ENCODE measurements at places on chromosomes 3 and 15.
A peak's percentile ranks its signal among the peaks of the same experiment; 100 is the strongest.

- no peaks in the 10 kb centered on the region for H3K27me3 ChIP-seq
- H3K4me3 ChIP-seq: no peak overlapping the region
- H3K4me1 ChIP-seq: no peaks in the 10 kb centered on the region
- H3K27ac ChIP-seq: no peak overlapping the region
- DNase-seq: no peak
Observed at GRCh38 chr3:129521611-129522010, 6.8 kb upstream of the RHO start.

DNA sequence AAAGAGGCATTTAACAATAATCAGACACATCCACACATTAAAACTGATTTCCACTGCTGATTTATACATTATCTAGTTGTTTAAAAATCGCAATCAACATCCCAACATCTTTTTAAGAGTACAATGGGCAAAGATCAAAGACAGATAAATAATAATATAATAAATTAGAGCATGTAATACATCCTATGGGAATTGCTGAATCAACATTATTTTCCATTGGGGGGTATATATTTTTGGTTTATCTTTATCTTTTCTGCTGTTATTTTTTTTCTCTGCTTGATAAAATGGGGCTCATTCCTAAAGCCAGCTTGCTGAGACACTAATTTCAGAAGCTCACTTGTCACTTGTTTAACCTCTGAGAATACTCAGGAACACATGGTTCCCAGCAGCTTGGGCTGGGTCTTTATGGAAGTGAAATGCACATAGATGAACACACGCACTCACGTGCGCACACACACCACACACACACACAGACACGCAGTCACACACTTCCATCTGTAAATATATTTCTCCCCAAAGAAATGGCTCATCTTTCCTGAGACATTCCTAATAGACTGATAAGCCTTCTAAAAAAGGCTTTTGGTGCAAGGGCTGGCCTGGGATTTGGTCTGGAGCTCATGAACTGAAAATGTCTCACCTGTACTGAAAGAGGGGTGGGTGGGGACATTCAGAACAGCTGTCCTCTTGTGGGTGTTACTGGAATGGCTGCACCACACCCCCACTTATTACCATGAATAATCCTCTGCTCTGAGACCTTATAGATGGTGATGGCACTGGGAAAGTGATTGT, 3.5 kb upstream of the PPIB start:
- no peaks in the 10 kb centered on the region for H3K27me3 ChIP-seq
- DNase-seq: no peak
- peaks cover 2% of the 10 kb centered on the region for H3K4me1 ChIP-seq
- H3K27ac ChIP-seq: no peak overlapping the region
- H3K36me3 ChIP-seq: no peaks in the 10 kb centered on the region

- H3K27me3 ChIP-seq: no peaks in the 10 kb centered on the region
- H3K4me1 ChIP-seq: no peaks in the 10 kb centered on the region
- no peak for DNase-seq
- H3K36me3 ChIP-seq: no peaks in the 10 kb centered on the region
- no peak overlapping the region for H3K4me3 ChIP-seq
Observed at GRCh38 chr15:72912996-72913395, 129.4 kb upstream of the ADPGK start.

- no peak overlapping the region for H3K4me3 ChIP-seq
- H3K27me3 ChIP-seq: no peaks in the 10 kb centered on the region
- no peaks in the 10 kb centered on the region for H3K4me1 ChIP-seq
- no peaks in the 10 kb centered on the region for H3K36me3 ChIP-seq
Observed at GRCh38 chr3:162538906-162539305, 1042.3 kb downstream of the OTOL1 start.

GRCh38 chr3:156513619-156514018, 41.3 kb downstream of the SSR3 start:
- H3K27me3 ChIP-seq: no peaks in the 10 kb centered on the region
- H3K27ac ChIP-seq: no peak overlapping the region
- no peak for DNase-seq
- H3K4me3 ChIP-seq: no peak overlapping the region
- H3K36me3 ChIP-seq: no peaks in the 10 kb centered on the region
- no peaks in the 10 kb centered on the region for H3K4me1 ChIP-seq

DNA sequence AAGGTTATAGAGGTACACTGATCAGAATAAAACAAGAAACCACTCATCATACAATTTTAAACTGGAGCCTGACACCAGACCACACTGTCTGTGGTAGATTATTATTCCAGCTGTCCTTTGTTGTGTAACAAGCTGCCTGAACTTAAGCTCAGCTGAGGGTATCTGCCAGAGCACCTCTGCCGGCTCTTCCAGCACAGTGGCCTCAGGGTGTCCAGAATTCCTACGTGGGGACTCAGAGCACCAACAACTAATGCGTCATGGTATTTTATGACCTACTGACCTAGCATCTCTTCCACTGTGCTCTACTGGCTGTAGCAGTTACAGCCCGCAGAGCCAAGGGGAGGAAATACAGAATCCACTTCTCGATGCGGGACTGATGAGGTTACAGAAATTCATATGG, 15.6 kb upstream of the RAF1 start:
- H3K4me3 ChIP-seq: no peak overlapping the region
- H3K27ac ChIP-seq: no peak overlapping the region
- H3K4me1 ChIP-seq: no peaks in the 10 kb centered on the region
- no peaks in the 10 kb centered on the region for H3K27me3 ChIP-seq

GRCh38 chr3:5093731-5094130, 28.4 kb upstream of the ARL8B start:
- no peaks in the 10 kb centered on the region for H3K27me3 ChIP-seq
- H3K4me3 ChIP-seq: no peak overlapping the region
- no peak for DNase-seq
- H3K36me3 ChIP-seq: no peaks in the 10 kb centered on the region

GRCh38 chr3:138124706-138125355, 7.4 kb downstream of the A4GNT start:
- H3K4me3 ChIP-seq: no peak overlapping the region
- H3K27me3 ChIP-seq: no peaks in the 10 kb centered on the region
- DNase-seq: no peak
- no peaks in the 10 kb centered on the region for H3K4me1 ChIP-seq
- H3K36me3 ChIP-seq: no peaks in the 10 kb centered on the region
- no peak overlapping the region for H3K27ac ChIP-seq

GRCh38 chr3:161851941-161852566, 355.4 kb downstream of the OTOL1 start:
- DNase-seq: peak; percentile 45
- no peaks in the 10 kb centered on the region for H3K36me3 ChIP-seq
- no peak overlapping the region for H3K4me3 ChIP-seq

DNA sequence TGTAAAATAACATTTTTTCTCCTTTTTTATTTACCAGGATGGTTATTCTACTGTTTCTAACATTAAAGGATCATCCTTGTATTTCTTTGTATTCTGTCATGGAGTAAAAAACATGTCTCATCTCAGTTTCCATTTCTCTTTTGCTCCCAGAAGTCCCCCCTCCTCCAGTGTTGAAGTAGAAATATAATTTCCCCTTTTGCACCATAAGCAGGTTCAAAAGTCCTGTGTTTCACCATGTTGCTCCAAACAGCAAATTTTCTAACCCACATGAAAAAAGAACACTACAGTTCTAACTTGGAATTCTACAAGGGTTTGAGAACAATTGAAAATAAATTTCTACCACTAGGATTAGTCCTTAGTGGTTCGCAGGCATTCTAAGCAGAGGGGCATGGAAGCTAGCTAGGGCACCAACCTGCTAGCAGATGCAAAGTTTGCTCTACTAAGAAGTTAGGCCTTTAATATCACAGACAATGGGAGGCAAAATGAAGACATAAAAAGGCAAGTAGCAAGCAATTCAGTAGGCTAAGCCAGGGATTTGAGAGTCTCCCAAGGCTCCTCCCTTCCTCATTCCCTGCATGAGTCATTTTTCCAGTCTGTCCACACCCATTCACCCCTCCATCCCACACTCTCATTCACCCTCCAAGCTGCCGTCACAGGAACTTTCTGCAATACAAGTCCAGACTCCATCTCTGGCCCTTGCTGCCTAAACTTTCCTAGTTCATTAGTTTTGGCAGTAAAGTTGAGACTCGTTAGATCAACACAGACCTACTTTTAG, 2.3 kb upstream of the MBNL1 start:
- no peak overlapping the region for H3K27ac ChIP-seq
- no peaks in the 10 kb centered on the region for H3K36me3 ChIP-seq
- no peak for DNase-seq
- no peak overlapping the region for H3K4me3 ChIP-seq

- H3K27me3 ChIP-seq: no peaks in the 10 kb centered on the region
- H3K4me1 ChIP-seq: peaks cover 28% of the 10 kb centered on the region
- peak; percentile 96 for DNase-seq
- peak within 1 kb of the TSS; percentile 90 for H3K4me3 ChIP-seq
Observed at GRCh38 chr15:84748274-84749110, at the start of gene ZNF592. Gene ZNF592, plus strand, starts transcription at chr15:84748592. Its CDS starts 34,084 bp downstream, at chr15:84782676.

- H3K27me3 ChIP-seq: no peaks in the 10 kb centered on the region
- no peaks in the 10 kb centered on the region for H3K36me3 ChIP-seq
- no peaks in the 10 kb centered on the region for H3K4me1 ChIP-seq
- H3K27ac ChIP-seq: no peak overlapping the region
- no peak overlapping the region for H3K4me3 ChIP-seq
Observed at GRCh38 chr3:131786386-131786785, 248.4 kb downstream of the CPNE4 start.

DNA sequence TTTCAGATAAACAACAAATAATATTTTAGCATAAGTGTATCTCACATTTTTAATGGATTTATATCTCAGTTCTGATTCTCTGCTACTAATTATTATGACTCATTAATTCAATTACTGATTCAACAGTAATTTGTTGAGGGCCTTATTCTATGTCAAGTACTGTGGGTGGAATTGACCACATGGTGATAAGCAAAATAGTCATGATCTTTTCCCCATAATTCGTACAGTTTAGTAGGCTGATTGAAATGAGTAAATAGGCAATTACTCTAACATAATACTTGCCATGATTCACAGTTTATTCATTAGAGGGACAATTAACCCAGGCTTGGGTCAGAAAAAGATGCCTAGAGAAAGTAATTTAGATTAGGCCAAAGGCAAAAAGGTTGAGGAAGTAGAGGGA, 60.9 kb upstream of the SLC4A7 start:
- no peaks in the 10 kb centered on the region for H3K36me3 ChIP-seq
- no peaks in the 10 kb centered on the region for H3K4me1 ChIP-seq
- no peak overlapping the region for H3K27ac ChIP-seq

DNA sequence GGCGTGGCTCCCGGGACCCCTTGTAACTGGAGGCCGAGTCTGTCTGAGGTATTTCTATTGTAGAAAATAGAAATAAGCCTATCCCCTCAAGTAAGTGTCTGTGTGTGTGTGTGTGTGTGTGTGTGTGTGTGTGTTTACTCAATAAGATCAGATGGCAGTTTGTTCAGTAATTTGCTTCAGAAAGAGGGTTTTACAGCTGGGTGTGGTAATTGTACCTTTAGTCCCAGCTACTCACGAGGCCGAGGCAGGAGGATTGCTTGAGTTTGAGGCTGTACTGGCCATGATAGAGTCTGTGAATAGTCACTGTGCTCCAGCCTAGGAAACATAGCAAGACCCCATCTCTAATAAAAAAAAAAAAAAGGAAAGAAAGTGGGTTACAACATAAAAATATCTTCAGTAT, 8.7 kb downstream of the SPINT1 start:
- no peak for DNase-seq
- H3K4me3 ChIP-seq: no peak overlapping the region
- peaks cover 48% of the 10 kb centered on the region for H3K36me3 ChIP-seq
- no peaks in the 10 kb centered on the region for H3K4me1 ChIP-seq
- H3K27me3 ChIP-seq: no peaks in the 10 kb centered on the region

DNA sequence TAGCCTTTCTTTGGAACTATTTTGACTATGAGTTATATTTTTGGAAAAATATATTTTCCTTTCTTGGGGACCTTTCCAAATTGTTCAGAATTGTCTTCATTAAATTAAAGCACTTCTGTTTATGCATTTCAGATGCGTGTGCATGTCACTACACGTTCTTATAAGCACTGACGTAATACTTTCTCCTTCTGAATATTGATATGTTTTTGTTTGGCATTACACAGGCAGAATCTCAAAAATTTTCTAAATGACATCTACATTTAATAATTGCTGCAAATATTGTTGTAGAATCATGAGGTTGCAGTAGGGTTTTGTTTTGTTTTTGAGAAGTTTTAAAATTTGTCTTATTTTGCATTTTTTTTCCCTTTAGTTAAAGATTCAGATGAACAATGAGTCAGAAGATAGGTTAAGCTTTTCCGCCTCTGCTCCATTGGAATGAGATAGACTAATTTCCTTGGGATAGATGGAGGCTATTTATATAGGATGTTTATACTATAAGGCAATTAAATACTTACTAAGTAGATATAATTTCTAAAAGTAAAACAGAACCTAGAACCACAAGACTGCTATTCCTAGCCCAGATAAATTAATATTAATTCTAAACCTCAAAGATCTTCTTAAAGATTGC, 110.8 kb downstream of the MBNL1 start:
- no peaks in the 10 kb centered on the region for H3K36me3 ChIP-seq
- no peaks in the 10 kb centered on the region for H3K27me3 ChIP-seq
- H3K4me1 ChIP-seq: peaks cover 6% of the 10 kb centered on the region

DNA sequence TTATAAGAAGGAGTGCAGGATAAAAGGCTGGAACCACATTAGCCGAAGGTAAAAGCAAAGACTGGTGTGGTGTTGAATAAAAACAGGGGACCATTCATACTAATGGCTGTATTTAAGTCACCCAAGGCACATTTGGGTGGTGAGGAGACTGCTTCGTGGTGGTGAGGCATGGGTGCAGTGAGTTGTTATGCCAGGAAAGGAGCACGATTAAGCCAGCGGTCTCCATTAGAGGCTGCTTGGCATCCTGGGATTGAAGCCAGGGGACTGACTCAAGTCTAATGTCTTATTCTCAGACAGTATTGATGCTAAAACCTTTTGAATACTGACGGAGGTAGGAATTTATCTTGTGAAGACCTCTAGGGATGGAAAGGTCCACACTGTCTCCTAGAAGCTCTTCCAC, 21.9 kb downstream of the FEM1B start:
- no peak for DNase-seq
- H3K4me1 ChIP-seq: no peaks in the 10 kb centered on the region
- H3K27me3 ChIP-seq: no peaks in the 10 kb centered on the region
- H3K36me3 ChIP-seq: no peaks in the 10 kb centered on the region
- H3K27ac ChIP-seq: no peak overlapping the region
- no peak overlapping the region for H3K4me3 ChIP-seq

GRCh38 chr3:105367063-105367405, 325 bp downstream of the ALCAM start:
- H3K4me3 ChIP-seq: peak overlapping the region; percentile 76
- peaks cover 14% of the 10 kb centered on the region for H3K4me1 ChIP-seq
- no peaks in the 10 kb centered on the region for H3K36me3 ChIP-seq

DNA sequence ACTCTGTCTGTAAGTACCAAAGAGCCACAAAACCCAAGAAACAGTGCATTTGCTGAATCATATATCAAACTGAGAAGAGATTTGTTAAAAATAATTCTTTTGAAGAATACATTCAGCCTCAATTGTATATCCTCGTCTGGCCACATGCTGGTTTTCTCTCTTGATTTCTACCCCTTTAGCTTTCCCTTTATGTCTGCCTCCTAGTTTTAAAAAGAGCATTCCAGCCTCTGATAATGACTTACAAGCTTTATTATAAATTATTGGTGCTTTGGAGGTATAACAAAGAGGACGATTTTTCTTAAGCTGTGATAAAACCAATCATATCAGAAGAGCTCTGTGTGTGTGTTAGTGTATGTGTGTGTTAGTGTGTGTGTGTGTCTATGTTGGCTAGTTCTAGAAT, 70.4 kb upstream of the ROBO2 start:
- no peak overlapping the region for H3K4me3 ChIP-seq
- no peaks in the 10 kb centered on the region for H3K4me1 ChIP-seq
- DNase-seq: no peak
- no peaks in the 10 kb centered on the region for H3K36me3 ChIP-seq

- no peak for DNase-seq
- H3K4me1 ChIP-seq: no peaks in the 10 kb centered on the region
- H3K4me3 ChIP-seq: no peak overlapping the region
Observed at GRCh38 chr15:45862034-45862433, 227.2 kb downstream of the SQOR start.

Measured in pancreas (tissue), 10 donors.